GDM1 (cell line): ENCODE measurements at places on chromosomes 5 and 9.

- DNase-seq = no peak
Measured at GRCh38 chr5:178561746-178562264, 28.4 kb downstream of the COL23A1 start.

GRCh38 chr5:45648744-45649143 is 47.4 kb downstream of the HCN1 start:
- no peak for DNase-seq

GRCh38 chr5:31854181-31855133 is 215.5 kb downstream of the PDZD2 start:
- DNase-seq = no peak

DNA sequence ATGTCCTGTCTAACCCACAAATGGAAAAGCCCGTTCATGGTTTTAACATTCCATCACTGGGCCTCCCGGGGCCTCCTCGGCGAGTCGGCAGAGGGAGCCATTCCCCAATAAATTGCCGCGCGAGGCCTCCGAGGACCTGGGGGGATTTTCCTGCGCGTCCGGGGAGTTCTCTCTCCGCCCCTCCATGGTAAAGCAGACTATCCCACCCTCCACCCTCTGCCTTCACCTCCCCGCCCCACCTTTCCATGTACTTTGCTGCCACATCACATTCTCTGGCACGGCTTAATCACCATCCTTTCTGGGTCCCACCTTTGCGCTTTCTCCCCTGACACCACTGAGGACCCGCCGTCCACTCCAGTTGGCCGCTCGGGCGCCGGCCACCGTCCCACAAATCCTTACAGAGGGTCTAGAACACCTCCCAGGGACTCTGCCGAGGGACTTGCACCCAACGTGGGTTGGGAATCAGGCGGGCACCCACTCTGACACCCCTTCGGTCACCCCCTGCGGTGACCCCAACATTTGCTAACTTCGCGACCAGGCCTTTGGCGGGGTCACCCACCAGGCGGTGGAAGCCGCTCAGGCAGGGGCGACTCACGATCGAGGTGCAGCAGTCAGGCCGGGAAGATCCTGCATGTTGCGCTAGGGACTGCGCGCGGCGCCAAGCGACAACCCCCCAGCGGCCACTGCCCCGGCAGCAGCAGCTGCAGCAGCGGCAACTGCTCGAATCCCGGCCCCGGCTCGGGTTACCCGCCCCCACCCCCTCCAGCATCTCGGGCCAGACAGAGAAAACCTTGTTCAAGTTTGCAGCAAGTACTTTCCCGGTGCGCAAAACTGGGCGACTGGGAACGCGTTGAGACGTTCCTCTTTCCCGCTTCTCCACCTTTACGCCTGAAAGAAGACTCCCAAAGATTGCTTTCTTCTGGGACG is at the start of gene MEGF10:
MEGF10 (plus strand) TSS at position 778 of the 927 bp plus-strand sequence. CDS start 40,513 bp downstream, outside the sequence.
- no peak for DNase-seq

GRCh38 chr9:72485821-72486593 is 35.4 kb upstream of the TMC1 start:
- DNase-seq = no peak

DNA sequence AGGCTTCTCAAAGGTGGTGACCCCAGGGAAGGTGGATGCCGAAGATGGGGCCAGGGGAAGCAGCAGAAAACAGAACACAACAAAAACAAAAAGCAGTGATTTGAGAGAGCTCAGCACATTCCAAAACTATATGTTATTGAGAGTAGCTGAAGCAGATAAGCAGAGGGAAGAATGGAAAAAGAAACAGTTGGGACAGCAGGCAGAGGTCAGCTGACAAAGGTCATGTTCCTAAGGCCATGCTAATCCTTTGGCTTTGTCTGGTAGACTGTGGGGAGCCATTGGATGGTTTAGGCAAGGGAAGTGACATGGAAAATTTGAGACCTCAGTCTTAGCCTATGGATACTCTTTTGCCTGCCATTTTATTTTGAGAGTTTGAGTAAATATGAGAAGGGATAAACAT is 14.5 kb downstream of the DMGDH start:
- DNase-seq = no peak

- peak; percentile 12 for DNase-seq
Measured at GRCh38 chr9:77712533-77713130, 64.5 kb upstream of the GNA14 start.
